Naive B cell (primary cell): ENCODE measurements at places on chromosomes 3 and 15. TPM values are rescaled to one million over a fixed set of nuclear protein-coding genes. Genes with fewer than 3 reads are reported as not detected.
A peak's percentile ranks its signal among the peaks of the same experiment; 100 is the strongest.

DNA sequence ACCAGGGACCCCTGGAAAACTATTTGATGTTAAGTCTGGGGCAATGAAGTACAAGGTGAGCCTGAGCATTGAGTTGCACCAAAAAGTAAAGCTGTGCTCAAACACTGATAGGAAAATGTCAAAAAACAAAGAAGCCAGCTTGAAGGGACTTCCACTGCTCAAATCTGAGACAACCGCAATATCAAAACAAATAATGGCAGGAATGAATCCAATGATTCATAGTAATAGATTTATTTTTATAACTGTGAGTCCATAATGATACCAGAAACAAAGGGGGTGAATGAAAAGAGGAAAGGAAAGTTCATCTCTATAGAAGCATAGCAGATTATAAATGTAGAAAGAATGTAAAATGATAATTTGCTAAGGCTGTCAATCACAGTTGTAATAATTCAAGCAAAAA, 237.3 kb upstream of the ZBTB20 start:
- no peak for DNase-seq

GRCh38 chr3:143652118-143652517, 196.2 kb downstream of the SLC9A9 start:
- DNase-seq, result no peak

HDGFL3 gene
- 1.8 TPM for polyA plus RNA-seq

CATSPER2 gene
- polyA plus RNA-seq, result 0.21 TPM

CAV3 gene
- polyA plus RNA-seq, result not detected

SETD5 gene
- polyA plus RNA-seq, result 26.9 TPM

DNA sequence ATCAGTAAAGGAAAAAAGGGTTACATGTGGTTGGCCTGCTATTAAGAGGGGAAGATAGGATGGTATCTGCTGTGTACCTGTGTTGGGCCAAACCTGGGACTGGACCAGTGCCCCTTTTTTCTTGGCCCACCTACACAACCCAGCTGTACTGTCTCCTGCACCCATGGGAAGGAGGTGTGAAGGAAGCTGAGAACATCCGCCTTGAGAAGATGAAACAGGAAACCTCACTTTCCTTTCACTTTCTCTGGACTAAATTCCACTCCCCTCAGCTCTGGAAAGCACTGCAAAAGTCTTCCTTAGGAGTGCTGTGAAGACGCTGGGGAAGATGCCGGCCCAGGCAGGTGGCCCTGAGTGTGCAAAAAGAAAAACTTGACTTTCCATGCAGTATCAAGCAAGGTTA, 37.6 kb downstream of the LRRN1 start:
- no peak for DNase-seq

- DNase-seq, result no peak
Measured at GRCh38 chr3:109116031-109116430, 1.9 kb downstream of the MORC1 start.

DNA sequence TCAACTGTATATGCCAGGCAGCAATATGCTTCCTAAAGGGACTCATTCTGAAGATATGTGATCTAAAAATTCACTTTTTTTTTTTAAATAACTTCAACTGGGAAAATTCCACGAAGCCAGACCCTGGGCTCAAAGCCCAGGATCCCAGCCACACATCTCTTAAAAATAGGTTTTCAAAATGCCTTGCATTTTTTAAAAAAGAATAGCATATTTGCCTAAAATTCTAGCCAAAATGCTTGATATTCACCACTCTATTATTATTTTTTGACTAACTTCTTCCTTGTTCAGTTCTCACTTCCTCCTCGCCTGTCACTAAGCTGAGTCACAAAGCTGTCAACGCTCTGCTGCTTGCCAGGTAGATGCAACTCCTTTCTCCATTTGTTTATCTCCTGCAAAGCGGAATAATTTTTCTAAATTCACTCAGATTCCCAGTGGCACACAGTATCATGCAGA, 28.0 kb upstream of the VGLL4 start:
- peak; percentile 3 for DNase-seq

GRCh38 chr3:194103505-194103904, 32.4 kb upstream of the HES1 start:
- peak; percentile 86 for DNase-seq

SYNPR gene
- not detected for polyA plus RNA-seq

DNA sequence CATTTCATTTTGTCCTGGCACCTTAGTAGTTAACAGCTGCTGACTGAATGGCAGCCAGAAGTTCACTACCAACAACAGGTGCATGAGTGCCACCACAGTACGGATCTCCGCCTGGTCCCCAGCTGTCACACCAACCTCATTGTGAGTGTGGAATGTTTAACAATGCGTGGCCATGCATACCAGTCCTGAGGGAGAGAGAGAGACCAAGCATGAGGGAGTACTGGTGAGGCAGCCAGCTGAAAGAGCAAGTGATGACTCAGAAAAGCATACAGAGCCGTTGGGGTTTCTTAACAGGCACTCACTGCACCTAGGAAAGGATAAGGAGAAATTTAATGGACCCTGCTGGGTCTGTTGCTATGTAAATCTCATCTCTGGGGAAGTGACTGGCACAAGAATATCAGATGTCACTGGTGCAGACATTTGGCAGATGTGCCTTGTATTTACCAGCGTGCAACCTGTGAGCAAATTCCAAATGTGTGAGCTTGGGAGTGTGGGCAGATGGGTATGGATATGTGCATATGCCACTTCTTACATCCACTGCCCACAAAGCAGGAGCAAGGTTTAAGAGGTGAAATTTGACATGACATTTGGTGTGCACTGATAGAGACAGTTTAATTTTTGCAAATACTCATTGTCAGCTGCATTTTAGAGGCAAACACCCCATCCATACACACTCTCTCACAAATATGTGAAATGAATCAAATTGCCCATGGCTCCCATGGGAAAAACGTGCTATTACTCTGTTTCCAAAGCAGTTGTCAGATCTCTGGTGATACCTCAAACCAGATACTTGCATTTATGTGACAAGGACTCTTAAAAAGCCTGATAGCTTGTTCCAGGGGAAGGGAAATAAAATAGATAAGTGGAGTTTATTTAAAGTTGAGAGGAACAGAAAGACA, 245.2 kb upstream of the ARPP21 start:
- DNase-seq, result no peak

DNA sequence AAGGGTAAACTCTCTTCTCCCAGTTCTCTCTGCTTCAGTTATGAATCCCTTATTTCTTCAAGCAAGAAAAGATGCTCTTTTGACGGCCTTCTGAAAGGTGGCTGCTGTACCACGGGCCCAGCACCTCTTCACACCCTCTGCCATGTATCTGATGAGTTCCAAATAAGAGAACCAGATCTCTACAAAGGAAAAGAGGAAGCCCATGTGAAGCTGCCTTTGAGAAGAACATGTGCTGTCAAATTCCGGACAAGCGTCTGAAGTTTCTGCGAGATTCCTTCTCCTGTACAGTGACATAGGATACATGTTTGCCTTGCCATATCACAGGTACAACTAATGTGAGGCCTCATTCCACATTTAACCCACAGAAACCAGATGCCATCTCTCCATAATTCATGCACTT, 59.2 kb downstream of the SH3BP5 start:
- no peak for DNase-seq

DNA sequence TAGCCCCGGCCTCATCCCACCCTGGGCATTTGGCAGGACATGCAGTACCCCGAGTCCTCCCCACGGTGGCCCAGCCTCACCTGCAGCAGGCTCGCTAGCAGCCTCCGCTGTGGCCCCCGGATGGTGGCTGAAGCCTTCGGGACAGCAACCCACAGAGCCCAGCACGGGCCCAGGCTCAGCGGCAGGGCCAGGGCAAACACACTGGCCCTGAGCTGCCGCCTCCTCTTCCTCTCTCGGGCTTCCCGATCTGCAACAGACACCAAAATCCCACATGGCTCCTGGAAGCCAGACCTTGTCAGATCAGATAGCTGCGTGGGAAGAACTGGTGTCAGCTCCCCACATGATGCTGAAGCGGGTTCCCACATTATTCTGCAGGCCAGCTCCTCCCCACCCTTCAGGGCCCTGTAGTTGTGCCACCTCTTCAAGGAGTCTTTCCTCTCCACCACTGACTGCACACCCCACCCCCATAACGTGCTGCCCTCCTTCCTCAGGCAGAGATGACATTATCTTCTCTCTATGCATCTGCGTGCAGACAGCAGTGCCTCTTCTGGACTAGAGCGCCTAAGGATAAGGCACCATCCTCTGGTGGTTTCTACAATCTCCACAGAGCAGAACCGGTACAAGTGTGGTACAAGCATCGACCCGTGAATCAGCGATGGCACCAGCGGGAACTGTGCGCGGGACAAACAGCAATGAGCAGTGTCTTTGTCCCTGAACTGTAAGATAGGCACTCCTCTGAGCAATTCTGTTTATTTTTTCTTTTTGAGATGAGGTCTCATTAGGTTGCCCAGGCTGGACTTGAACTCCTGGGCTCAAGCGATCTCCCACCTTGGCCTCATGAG, 9.5 kb downstream of the TMEM44 start:
- no peak for DNase-seq

TUSC7 gene
- polyA plus RNA-seq, result not detected

MTHFS gene
- 77.5 TPM for polyA plus RNA-seq

DPPA2 gene
- not detected for polyA plus RNA-seq

DNA sequence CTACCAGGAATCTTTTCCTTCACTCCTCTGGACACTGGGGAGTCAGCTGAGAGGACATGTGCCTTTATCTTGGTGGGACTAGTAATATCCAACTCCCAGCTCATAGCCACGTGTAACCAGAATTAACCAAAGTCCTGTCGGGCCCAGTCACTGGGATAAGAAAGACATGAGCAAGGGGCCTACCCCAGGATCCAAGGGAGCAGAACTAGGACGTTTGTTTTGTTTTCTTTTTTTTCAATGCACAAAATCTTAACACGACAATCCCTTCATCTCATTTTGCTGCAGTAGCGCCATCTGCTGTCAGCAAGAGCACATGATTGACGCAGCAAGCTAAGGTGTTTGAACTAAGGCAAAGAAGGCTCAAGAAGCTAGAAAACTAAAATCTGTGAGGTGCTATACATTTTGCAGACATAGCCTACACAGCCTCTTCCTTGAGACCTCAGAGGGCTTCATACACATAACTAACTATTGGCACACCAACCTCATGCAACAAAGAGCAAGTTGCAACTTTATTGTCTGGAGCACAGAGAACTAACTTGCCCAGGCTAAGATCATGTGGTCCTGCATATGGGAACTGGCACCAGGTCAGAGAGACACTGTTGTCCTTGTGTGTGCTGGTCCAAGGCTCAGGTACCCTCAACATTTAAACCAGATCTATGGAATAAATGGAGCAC, 43.6 kb downstream of the RLBP1 start:
- peak; percentile 20 for DNase-seq

FETUB gene
- not detected for polyA plus RNA-seq

TEX55 gene
- polyA plus RNA-seq, result not detected

DNA sequence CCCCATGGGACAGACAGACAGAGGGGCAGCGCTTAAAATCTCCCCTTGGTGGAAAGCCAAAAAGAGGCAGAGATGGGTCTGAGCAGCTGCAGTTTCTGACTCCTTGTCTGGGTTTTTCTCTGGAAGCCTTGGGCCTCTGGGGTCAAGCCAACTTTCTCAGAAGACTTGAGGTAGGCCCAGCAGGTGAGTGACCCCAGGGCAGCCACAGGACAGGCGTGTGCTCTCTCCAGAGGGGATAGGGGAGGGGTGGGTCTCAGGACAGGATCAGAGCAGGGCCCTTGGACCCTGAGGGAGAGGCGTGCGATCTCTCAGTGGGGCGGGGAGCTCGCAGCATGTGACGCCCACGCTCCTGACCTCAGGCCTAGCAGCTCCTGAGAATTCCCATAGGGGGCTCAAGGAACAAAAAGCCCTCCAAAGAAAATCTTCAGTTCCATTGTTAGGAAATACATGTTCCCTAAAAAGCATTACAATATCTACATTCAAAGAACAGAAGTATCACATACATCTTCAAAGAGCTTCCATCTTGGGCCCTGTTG, 34.6 kb upstream of the DUSP7 start:
- DNase-seq, result no peak

DNA sequence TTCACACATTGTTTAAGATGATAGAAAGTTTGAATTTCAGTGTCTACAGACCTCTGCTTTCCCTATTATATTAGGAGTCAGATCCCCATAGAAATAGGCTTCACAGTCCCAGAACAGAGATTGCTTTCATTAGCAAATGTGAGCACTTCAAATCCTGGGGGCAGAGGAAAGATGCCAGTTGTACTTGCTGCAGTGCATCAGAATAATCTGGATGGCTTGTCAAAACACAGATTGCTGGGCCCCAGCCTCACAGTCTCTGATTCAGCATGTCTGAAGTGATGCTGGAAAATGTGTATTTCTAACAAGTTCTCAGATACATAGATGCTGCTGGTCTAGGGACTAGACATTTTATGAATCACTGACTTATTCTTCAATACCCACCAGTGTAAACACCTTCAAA, 375.2 kb downstream of the FGF12 start:
- no peak for DNase-seq

SLC9C1 gene
- 0.98 TPM for polyA plus RNA-seq

ALG1L2 gene
- 0.33 TPM for polyA plus RNA-seq

SV2B gene
- not detected for polyA plus RNA-seq

RASSF1 gene
- polyA plus RNA-seq, result 88.5 TPM

- no peak for DNase-seq
Measured at GRCh38 chr3:187257992-187258692, 33.4 kb downstream of the MASP1 start.

- no peak for DNase-seq
Measured at GRCh38 chr3:194617827-194618226, 15.4 kb downstream of the TMEM44 start.

- DNase-seq, result no peak
Measured at GRCh38 chr3:122886251-122886650, 91.4 kb downstream of the SLC49A4 start.

IVD gene
- polyA plus RNA-seq, result 34.3 TPM

DNA sequence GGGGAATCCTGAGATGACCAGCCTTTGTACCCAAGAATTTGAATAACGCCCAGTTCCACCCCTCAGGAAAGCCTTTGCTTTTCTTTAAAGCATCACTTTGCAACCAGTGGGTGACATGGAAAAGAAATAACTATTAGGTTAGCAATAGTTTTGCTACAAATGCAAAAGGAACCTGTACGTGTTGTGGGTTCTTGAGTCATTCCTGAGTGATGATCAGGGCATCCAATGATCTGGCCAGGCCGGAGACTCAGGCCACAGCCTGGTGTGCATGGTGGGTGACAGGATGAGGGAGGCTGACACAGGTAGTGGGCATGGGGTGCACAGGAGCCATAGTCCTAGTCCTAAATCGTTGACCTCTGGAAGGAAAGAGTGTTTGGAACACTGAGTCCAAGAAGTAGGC, 321.4 kb upstream of the IL12A start:
- DNase-seq, result no peak

DNA sequence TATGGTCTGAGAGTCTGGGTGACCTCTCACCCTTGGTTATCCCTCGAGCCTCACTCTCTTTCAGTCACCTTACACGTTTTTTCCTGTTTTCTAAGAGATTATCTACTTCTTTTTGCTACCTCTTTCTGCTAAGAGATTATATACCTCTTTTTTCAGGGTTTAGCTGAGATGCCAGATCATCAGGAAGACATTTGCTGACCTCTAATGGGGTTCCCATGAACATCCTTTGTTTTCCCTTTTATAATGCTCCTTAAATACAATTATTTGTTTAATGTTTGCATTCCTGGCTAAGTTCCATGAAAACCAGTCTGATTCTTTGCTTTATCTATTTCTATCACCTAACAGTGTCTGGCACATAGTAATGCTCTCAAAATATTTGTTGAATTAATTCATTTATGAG, 39.6 kb downstream of the LEKR1 start:
- DNase-seq, result no peak
